ENCODE measurements at places on chromosomes 4 and X. TPM values are rescaled to one million over a fixed set of nuclear protein-coding genes. Genes with fewer than 3 reads are reported as not detected.

DNA sequence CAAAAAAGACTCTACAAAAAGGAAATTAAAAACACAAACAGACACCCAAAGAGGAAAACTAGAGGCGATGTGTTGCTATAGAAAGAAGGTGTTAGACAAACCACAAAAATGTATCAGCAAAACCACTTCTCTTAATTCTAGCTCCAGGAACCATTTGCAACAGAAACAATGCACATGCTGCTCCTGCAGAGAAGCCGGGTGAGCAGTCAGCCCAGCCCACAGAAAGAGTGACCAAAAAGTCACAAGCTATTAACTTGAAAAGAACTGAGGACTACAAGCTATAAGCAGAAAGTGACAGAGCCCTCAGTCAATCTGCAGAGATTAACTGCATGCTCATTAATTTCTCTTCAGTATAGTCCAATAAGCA lies 96.2 kb upstream of the KLHL13 start:
- DNase-seq, result no peak

DNA sequence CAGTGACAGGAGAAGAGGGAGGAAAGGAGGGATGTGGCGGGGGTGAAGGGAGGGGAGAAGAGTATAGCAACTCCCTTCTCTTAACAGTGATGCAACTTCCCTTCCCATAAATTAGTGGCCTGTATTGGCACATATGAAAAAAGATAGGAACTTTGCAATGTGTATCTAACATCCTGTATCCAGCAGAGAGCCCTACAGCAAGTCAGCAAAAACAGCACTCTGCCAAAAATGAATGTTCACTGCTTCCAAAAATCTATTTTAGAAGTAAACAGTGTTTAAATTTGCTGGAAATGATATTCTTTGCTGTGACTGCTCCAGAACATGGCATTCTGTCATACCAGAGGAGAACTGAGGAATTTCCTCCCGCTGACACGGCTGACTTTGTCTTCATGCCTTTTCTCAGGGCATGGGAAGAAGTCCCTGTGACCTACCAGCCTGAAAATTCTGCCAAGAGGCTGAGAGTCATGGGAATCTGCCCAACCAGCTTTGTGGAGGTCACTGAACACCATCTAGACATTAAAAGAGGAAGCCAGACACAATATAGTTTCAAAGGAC lies 343.4 kb upstream of the RASGEF1B start:
- no peak for DNase-seq

- DNase-seq, result no peak
These were observed 326.4 kb downstream of the TENM3 start for GRCh38 chr4:182569561-182569960.

- peak; percentile 74 for DNase-seq
These were observed 501 bp downstream of the ZNF518B start for GRCh38 chr4:10456595-10457254.

DNA sequence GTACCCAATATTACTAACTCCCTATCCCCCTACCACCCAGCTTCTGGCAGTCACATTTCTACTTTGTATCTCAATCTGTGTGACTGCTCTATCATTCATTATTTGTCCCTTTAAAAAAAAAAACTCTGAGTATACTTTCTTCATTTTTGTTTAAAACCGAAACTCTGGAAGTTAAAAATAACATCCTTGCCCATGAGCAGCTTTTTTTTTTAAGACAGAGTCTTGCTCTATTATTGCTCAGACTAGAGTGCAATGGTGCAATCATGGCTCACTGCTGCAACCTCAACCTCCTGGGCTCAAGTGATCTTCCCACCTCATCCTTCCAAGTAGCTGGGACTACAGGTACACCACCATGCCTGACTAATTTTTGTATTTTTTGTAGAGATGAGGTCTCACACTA lies 15.8 kb downstream of the UBE2K start:
- no peak for DNase-seq

AFF2 gene
- total RNA-seq, result 14.6 TPM

ERAS gene
- not detected for total RNA-seq

CT45A10 gene
- total RNA-seq, result 3.6 TPM

PDE5A gene
- total RNA-seq, result 24.4 TPM

CUL4B gene
- 18.4 TPM for total RNA-seq

Data from H7 (cell line).